Activated T-cell treated with anti-CD3 and anti-CD28 coated beads, Interleukin-2, amount 50 U/mL, for 1 hour (primary cell): ENCODE measurements at places on chromosomes 5 and 9.

DNA sequence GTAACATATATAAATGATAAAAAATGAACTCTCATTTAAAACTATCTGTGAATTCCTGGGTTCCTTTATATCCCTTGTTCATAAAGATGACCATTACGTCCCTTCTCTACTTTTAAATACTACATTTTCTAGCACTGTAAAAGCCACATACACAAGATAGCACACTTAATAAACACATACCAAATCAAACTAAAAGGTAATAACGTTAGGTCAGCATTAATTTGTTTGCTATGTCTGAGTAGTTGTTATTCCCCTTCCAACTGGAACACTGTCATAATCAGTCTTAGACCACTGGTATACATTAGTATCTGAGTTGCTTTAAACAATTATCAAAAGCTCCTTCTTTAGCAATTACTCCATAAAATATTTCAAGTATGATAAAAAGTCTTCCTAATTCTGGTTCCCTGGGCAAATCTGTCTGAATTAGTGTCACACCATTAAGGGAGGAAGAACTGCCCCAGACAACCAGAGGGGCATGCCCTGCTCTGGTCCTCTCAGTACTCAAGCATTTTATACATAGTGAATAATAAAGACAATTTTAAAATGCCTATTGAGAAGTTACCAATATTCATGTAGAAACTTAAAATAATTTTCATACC lies 98.1 kb downstream of the RAPGEF6 start:
- DNase-seq = no peak

GRCh38 chr9:121447321-121447834 lies 52.3 kb downstream of the GGTA1 start:
- no peak for DNase-seq

DNA sequence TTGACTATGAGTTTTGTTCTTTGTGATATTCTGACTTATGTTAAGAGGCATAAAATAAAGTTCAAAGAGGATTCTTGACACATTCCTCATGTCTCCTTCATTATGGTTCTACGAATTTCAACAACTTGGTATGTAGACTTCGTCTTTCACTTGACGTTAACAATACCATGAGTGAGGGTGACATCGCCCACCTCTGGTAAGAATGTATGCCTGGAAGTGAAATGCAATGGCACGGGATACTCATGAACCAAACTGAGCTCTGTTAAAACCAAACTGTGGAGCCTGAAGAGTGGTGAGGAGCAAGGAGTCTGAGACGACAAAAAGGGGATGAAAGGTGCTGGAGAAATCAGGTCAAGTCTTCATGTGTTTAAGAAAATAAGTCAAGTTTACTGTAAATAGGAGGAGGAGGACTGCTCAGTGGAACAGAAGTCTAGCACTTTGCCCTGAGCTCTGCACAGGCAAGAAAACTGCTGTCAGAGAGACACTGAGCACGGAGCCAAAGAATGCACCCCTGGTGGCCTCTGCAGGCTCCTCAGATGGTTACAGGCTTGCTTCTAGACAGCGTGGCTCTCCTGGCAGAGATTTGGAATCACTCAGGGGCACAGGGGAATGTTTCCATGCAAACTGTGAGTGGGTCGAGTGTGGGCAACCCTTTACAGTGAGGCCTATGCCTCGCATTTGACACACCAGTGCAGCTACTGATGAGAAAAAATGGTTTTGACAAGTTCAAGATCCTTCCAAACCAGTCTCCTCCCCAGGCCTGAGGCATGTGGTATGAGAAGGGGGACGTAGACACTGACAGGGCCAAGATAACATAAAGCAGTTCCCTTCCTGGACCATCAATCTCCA lies 470.1 kb downstream of the IRX1 start:
- no peak for DNase-seq

GRCh38 chr5:148733601-148734438 lies 79.5 kb upstream of the HTR4 start:
- DNase-seq = peak; percentile 49

- no peak for DNase-seq
Measured at GRCh38 chr5:154871734-154872133, 13.3 kb downstream of the CNOT8 start.

DNA sequence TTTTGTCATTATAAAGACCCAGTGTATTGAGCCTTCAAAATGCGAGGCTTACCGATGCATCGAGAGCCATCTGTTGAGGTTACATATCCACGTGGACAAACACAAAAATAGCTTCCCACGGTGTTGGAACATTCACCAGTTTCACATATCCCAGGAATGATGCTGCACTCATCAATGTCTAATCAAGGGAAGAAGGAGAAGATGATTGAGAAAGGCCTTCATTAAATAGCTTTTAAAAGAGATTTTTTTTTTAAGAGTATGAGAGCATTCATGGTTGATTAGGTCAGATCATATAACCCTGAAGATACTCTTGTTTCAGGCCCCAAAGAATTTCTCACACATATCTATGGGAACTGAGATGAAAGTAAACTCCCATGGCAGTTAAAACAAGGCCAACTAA lies 129.4 kb downstream of the FBN2 start:
- DNase-seq = no peak

DNA sequence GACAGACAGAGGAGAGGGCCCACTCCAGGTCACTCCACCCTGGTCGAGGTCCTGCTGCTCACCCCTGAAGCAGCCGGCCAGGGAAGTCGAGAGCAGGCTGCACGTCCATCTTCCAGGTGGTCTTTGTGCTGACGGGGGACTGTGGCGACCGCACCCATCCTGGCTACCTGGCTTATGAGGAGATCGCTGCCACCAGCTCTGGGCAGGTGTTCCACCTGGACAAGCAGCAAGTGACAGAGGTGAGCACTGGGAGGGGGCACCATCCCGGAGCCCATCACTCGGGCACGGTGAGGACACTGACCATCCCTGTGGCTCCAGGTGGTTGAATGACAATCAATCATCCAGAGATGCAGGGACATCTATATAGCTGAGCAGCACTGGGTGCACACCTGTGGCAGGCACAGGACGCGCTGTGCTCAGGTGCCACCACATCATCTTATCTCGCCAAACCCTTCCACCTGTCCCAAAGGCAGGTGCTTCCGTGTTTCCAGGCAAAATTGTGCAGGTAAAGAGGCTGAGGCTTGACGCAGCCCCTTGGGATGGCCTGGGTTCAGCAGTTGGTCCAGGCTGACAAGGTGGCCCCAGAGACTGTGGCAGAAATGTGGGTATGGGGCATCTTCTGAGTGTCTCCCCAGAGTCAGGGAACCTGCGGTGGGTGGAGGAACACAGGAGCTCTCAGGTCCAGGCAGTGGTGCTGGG lies 20.7 kb downstream of the HMCN2 start:
- DNase-seq = no peak

GRCh38 chr5:169862391-169862811 lies 117.9 kb downstream of the INSYN2B start:
- DNase-seq = no peak

- DNase-seq = no peak
Measured at GRCh38 chr5:31815376-31815775, 176.4 kb downstream of the PDZD2 start.

DNA sequence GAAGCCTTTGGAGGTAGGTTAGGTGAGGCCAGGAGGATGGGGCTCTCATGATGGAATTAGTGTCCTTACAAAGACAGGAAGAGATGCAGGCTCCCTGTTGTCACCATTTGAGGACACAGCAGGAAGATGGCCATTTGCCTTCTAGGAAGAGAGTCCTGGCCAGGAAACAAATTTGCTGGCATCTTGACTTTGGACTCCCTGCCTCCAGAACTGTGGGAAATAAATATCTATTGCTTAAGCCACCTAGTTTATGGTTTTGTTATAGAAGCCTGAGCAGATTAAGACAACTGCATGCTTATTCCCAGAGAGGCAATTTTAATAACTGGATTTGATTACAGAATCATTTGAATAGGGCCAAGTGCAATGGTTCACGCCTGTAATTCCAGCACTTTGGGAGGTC lies 50.5 kb upstream of the EPB41L4B start:
- no peak for DNase-seq

DNA sequence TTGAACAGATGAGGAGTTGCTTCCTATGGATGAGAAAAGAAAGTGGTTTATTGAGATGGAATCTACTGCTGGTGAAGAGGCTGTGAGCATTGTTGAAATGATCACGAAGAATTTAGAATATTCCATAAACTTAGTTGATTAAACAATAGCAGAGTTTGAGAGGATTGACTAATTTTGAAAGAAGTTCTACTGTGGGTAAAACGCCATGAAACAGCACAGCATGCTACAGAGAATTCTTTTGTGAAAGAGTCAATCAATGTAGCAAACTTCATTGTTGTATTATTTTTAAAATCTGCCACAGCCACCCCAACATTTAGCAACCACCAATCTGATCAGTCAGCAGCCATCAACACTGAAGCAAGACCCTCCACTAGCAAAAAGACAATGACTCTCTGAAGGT lies 309.1 kb downstream of the SPOCK1 start:
- DNase-seq = no peak

GRCh38 chr9:7117676-7118561 lies 360.1 kb downstream of the KDM4C start:
- no peak for DNase-seq

DNA sequence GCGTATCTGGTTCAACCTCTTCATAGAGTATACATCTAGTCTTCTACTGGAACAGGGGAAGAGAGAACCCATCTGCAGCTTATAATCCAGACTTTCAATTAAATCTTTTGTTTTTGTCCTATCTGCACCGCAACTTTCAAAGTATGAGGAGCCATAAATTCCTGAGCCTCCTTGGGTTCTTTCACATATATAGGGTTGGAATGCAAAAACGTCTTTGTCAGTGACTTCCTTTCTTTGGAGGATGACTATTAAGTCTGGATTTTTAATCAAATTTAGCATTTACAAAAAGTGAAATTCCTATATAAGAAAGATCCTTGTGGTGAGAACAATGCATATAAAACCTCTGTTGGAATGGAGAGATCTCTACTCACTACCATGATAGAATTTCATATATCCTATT lies 370.8 kb downstream of the TMEM38B start:
- DNase-seq = no peak

- DNase-seq = no peak
Measured at GRCh38 chr5:16957304-16958196, 21.5 kb upstream of the MYO10 start.

- DNase-seq = no peak
Measured at GRCh38 chr5:36712706-36713105, 106.3 kb downstream of the SLC1A3 start.

DNA sequence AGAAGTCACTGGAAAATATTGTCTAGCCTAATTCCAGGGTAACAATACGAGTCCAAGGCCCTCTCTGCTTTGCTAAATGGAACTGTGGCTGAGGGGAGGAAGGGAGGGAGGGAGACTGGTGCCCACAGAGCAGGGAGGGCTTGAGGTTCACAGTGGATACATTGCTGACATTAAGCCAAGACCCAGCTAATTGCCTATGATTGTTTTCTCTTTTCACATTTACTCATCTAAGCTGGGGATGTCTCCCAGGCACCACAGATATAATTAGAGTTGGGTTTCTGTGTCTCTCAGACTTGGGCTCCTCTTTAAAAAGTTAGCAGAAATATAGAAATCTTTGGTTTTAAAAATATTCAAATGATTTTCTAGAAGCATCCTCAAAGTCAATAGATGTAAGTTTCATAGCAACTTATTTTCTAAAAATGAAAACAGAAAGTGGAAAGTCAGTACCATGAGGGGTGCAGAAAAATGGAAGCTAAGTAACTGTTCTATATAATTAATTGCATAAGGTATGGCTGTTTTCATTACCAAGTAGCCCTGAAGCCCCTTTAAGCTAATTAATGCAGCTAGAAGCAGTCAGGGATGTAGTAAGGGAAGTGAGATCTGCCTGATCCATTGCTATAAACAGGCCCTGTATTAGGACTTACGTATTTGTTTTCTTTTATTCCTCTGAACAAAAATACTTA lies 259.8 kb downstream of the NDUFS4 start:
- no peak for DNase-seq

DNA sequence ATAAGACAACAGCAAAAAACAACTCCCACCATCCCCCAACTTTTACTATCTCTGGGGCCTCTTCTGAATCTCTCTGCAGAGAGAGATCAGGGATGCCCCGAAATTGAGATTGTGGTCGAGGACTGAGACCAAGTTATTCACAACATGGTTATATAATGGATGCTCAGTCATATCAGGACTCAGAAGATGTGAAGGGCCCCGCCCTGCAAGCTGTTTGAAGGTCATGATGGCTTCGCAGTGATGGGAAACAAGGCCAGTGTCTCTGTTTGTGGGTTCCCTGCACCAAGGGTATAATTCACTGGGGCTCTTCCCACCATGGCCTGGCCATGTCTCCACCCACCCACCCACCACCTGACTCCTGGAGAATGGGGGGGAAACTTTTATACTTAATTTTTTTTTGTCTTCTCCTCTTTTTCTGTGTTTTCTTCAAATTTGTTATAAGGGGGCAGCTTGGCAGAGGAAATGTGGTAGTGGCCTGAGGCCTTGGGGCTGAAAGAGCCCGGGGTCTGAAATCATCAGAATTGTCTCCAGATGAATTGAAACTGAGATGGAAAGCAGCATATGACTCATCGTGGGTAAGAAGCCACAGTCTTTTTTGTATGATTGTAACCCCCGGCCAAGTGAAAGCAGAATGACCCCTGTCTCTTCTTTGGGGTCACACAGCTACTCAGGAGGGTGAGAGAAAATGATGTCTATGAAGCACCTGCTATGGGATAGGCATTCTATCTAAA lies 15.0 kb upstream of the TEX48 start:
- no peak for DNase-seq

DNA sequence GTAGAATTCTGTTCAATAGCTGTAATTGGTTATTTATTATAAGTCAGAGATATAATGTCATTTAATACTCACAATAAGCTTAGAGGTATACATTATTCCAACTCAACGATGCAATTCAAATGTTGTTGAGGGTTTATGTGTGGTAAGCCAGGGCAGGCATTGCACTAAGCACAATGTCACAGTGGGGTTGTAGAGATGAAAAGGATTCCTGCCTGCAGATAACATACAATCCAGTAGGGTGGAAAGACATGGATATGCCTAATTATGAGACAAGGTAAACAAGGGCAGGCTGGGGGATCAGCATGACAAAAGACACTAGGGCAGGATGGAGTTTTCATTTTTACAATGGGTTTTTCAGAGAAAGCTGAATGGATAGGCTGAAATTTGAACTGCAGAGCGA lies 98.7 kb upstream of the PALM2AKAP2 start:
- no peak for DNase-seq

DNA sequence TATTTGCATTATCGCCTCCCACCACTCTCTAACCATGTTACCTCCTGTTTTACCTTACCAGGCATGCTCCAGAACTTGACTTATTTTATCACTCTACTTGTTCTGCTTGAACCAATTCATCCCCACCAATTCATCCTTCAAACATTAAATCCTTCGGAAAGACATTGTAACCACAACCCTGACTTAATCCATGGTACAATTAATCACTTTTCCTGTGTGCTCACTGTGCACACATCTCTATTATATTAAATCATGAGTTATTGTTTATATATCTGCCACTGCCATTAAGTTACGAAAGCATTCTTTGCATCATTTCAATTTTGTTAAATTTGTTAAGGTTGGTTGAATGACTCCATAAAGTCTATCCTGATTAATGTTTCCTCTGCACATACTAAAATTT lies 7.4 kb upstream of the C5orf46 start:
- no peak for DNase-seq

DNA sequence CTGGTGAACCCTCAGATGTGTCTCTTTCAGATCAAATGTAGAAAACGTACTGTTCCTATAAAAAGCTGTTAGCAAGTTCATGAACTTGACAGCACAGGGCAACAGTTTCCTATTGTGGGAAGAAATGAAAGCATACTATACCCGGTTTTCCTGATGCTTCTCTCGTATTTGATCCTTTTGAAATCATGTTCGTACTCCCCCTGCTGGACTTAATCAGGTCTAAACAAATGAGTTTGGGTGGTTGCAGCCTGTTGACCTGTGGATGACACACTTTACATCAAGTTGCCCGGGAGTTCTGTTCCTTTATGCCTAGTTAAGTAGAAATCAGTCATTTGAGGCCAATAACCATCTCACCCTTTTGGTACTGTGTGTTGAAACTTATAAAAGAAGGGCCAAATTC lies 1992.3 kb downstream of the MAT2B start:
- no peak for DNase-seq
